ENCODE measurements at places on chromosomes 6 and 20.
A peak's percentile ranks its signal among the peaks of the same experiment; 100 is the strongest.

DNA sequence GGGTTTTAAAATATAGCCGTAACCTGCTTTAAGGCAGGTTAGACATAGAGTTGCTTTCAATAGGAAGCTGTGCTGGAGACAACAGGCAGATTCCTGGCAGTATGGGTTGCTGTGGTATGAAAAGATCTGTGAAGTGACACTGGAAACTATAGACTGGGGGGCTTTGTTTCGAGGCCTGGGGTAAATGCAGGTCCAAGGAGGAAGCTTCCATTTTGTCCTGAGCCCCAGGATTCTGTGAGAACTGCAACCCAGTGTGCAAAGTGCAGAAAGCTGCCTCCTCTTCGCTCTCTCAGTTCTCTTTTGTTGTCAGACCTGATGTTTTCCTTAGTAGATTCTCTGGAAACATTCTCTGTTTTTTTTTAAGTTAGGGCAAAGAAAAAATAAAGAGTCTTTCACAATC is 86.9 kb downstream of the LYRM4 start:
- no peak for DNase-seq

- no peak for DNase-seq
Measured at GRCh38 chr20:25397821-25398220, 7.2 kb upstream of the ABHD12 start.

DNA sequence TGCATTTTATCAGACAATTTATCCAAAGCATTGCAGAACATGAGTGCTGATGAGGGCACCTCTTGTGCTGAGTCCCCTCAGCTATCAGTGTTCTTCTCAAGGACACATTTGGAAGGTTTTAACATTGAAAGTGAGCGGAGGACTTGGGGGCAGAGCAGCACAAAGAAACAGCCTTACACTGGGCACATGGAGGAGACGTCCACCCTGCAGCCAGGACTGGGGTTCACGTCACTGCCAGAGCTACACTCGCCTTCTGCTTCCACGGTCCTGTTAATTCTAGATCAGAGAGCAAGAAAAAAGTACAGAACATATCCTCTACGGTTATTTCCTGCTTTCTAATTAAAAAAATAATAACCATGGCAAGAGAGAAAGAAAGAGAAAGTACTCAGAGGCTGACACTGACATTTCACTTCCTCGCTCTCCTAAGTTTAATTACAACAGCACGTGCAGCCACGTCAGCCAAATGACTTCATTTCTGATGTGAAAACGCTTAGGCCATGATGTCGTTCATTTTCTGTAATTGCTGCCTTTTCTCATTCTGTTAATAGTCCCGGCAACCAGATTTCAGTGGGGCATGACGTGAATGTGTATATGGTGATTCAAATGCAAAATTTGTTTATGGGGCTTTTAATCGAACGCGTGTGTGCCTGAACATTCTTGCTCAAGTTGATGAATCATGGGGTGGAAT is 5.1 kb downstream of the PRND start:
- peak; percentile 37 for DNase-seq

GRCh38 chr6:161522276-161522675 is 248.4 kb upstream of the AGPAT4 start:
- DNase-seq, result no peak

- no peak for DNase-seq
Measured at GRCh38 chr6:85026021-85026420, 261.6 kb upstream of the TBX18 start.

- no peak for DNase-seq
Measured at GRCh38 chr20:49384437-49385434, 97.7 kb downstream of the KCNB1 start.

DNA sequence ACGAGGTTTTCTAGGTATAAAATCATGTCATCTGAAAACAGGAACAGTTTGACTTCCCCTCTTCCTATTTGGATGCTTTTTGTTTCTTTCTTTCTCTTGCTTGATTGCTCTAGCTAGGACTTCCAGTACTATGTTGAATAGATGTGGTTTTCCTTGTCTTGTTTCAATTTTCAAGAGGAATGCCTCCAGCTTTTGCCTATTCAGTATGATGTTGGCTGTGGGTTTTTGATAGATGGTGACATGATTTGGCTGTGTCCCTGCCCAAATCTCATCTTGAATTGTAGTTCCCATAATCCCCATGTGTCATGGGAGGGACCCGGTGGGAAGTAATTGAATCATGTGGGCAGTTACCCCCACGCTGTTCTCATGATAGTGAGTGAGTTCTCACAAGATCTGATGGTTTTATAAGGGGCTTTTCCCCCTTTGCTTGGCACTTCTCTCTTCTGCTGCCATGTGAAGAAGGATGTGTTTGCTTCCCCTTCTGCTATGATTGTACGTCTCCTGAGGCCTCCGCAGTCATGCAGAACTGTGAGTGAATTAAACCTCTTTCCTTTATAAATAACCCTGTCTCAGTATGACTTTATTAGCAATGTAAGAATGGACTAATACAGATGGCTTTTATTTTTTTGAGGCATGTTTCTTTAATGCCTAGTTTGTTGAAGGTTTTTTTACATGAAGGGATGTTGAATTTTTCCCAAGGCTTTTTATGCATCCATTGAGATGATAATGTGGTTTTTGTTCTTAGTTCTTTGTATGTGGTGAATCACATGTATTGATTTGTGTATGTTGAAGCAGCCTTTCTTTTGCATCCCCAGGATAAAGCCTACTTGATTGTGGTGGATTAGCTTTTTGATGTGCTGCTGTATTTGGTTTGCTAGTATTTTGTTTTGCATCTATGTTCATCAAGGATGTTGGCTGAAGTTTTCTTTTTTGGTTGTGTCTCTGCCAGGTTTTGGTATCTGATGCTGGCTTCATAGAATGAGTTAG is 239.1 kb downstream of the THBS2 start:
- no peak for DNase-seq

DNA sequence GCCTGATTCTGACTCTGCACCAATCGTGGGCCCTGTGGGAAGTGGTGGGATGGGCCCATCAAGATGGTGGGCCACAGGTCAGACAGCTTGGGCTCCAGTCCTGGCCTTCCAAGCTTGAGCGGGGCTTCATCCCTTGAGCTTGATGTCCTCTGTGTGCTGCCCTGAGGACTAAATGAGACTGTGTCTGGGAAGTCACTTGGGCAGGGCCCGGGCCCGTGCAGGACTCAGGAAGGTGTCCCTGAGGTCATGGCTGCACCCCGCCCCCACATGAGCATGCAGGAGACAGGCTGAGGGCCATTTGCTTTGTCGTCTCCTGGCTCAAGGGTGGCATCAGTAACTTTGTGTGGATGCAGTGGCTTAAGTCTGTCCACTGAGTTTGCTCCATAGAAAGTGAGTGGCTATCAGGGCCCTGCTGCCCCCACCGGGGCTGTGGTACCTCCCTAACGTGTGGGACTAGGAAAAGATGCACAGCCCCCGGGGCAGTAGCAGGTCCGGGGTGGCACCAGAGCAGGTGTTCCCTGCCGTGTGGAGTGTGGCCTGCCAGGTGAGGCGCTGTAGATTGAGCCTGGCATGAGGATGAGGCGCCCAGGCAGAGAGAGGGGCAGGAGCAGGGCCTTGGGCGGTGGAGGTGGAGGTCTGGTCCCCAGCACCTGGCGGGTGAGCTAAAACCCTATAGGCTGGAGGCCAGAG is 298.6 kb downstream of the TAF4 start:
- DNase-seq, result no peak

DNA sequence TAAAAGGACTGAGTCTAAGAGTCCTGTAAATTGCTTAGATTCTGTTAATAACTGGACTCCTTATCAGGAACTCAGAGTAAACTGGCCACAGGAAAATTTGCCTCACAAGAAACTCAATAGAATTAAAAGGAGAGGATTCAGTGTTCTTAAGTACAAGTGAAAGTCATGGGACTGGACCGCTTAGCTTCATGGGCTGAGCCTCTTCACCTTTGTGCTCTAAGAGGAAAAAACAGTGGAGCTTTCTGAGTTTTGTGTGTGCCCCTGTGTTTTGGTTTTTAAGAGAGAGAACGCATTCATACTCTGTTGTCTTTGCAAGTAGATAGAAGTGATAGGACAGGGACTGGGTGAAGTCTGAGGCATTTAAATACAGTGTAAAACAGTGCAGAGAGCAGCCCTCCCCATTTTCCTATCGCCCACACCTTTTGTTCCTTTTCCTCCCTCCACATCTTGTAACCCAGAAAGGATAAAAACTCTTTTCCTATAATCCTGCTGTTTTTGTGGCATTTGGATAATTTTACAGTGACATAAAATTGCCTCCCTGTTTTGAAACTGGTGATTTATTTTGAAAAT is 49.6 kb downstream of the FOXO3 start:
- DNase-seq, result no peak

DNA sequence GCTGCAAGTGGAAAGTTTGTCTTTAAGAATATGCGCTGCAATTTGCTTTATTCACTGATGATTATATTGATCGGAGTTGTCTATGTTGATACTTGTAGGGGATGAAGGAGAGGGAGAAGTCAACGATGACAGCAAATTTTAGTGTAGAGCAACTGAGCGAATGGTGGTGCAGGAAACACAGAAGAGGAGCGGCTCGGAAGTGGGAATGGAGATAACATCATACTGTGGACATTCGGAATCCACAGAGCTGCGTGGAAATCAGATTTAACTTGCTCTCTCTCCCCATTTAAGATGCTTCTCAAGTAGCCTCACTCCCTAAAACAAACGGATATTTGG is 722 bp upstream of the TMEM14B start:
- no peak for DNase-seq

DNA sequence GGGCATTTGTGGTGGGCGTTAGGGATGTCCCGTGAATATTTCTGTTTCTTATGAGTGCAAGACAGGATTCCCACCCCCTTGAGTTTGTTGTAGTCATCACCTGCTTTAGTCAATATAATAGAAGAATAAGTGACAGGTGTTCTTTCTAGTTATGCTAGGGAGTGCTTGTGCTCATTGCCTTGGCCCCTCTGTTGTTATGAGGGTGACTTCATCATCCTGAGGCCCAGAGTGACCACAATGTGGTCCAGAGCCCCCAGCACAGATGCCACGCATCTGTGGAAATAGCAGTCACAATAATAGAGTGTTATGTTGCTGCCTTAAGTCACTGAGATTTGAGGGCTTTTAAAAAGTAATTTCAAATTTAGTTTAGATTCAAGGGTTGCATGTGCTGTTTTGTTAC is 42.4 kb downstream of the GGTLC1 start:
- no peak for DNase-seq

DNA sequence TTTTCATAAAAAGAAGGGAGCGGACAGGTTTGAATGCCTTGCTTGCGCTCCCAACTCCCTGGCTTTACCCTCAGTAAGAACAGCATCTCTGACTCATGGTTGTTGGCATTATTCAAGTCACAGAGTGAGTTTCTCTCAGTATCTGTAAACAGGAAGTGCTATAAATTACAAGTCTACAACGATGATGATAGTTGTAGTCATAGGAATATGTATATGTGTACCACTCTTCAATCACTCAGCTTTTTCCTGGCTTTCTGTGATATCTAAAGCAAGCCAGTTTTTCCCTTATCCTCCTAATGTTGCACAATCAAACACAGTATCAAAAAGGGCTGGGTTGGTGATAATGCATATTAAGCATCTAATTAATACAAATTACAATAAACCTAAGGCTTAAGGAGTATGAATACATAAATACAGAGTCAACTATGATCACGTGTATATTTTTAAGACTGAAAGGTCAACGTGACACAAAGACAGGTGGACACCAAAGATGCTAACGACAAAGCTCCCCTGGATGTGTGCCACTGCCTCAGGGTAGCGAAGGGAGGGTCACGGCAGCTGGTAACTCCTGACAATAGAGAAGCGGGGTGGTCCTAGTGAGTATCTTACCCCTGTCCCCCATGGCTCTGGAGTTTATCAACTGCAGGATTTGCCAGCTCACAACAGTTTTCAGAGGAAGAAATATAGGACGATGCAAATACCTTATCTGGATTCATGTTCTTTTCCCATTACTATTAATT is 202.8 kb downstream of the BTBD9 start:
- peak; percentile 68 for DNase-seq

DNA sequence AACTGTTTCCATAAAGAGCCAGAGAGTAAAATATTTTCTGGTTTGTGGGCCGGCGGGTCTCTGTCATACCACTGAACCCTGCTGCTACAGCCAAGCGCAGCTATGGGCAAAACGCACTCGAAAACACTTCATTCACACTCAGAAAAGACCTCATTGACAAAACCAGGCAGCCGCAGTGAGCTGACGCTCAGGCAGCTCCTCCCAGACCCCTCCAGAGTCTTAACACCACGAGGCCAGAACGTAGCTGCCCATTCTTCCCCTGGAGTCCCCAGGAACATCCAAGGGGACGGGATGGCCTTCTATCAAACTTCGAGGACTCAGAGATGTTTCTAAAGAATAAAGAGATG is 35.6 kb upstream of the ZBP1 start:
- no peak for DNase-seq

DNA sequence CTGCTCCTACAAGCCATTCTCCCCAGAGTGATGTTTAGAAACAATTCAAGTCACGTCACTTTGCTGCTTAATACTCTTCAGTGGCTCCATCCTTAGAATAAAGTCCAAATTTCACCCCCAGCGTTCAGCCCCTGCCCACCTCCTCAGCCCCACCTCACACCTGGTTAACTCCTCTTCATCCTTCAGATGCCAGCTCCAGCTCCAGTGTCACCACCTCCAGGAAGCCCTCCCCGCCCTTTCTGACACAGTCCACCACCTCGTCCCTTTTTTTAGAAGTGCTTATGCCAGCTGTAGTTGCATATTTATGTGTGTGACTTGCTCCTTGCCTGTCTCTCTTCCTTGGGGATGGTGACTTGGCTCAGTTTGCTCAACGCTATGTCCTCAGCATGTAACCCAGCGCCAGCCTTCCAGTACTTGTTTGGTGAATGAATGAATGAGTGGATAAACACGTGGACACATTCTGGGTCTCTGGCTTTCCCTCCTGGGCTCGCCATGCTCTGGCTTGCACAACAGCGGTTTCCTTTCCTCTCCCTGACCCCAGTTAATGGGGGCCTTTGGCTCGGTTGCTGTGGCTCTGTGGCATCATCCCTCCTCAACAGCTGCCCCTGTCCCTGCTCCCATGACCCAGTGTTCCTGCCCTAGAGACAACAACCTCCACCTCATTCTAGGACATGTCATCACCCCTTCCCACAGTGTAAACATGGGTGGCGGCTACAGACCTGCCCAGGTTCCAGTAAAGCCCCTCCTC is 3.7 kb upstream of the IP6K3 start:
- DNase-seq, result no peak

- DNase-seq, result no peak
Measured at GRCh38 chr20:689348-689747, 13.7 kb upstream of the SCRT2 start.

Data from RWPE1 (cell line).